Placental epithelial cell (primary cell): ENCODE measurements at places on chromosomes 2 and 18. TPM values are rescaled to one million over a fixed set of nuclear protein-coding genes. Genes with fewer than 3 reads are reported as not detected.

ABI2 gene
- total RNA-seq: 14.9 and 25.1 TPM in 2 replicates

HJURP gene
- total RNA-seq: 7.1 and 7.9 TPM in 2 replicates

CPO gene
- total RNA-seq: not detected in 2 replicates

CFAP53 gene
- 0.43 and 1.2 TPM in 2 replicates for total RNA-seq

TFPI gene
- total RNA-seq: 81.8 and 116 TPM in 2 replicates

ZC3H6 gene
- 5.7 and 7.1 TPM in 2 replicates for total RNA-seq

SPATA3 gene
- not detected in 2 replicates for total RNA-seq

ELOA2 gene
- total RNA-seq: not detected in 2 replicates

REG3A gene
- total RNA-seq: not detected in 2 replicates

GCG gene
- total RNA-seq: 0.39 TPM in 1 of 2 replicates, not detected in the other

DNAH6 gene
- under 0.01 and 0.39 TPM in 2 replicates for total RNA-seq

PRSS56 gene
- total RNA-seq: not detected in 2 replicates

SEPTIN10 gene
- total RNA-seq: 90.2 and 113 TPM in 2 replicates

MYO3B gene
- total RNA-seq: 2.4 and 4.1 TPM in 2 replicates

SLC11A1 gene
- 0.22 and 0.39 TPM in 2 replicates for total RNA-seq

SPATS2L gene
- 59.3 and 118 TPM in 2 replicates for total RNA-seq

FOXD4L1 gene
- under 0.01 TPM in 1 of 2 replicates, not detected in the other for total RNA-seq

MC2R gene
- not detected in 2 replicates for total RNA-seq

CNRIP1 gene
- total RNA-seq: under 0.01 TPM in 1 of 2 replicates, not detected in the other

NOSTRIN gene
- total RNA-seq: 5.4 and 5.5 TPM in 2 replicates

WNT10A gene
- total RNA-seq: under 0.01 and 0.11 TPM in 2 replicates

AFF3 gene
- total RNA-seq: not detected in 2 replicates

IL37 gene
- not detected in 2 replicates for total RNA-seq

OSBPL1A gene
- 33.9 and 44.4 TPM in 2 replicates for total RNA-seq

IL36A gene
- total RNA-seq: not detected in 2 replicates

TMEM247 gene
- not detected in 2 replicates for total RNA-seq

SLC9A4 gene
- 0.22 and 0.79 TPM in 2 replicates for total RNA-seq

SCN2A gene
- 0.11 TPM in 1 of 2 replicates, not detected in the other for total RNA-seq

SERPINB11 gene
- total RNA-seq: not detected in 2 replicates

FOXI3 gene
- total RNA-seq: not detected in 2 replicates

MAL gene
- 0.76 and 1.6 TPM in 2 replicates for total RNA-seq

GCFC2 gene
- 9.8 and 13.6 TPM in 2 replicates for total RNA-seq

PROC gene
- 1.2 and 2.5 TPM in 2 replicates for total RNA-seq

PLCD4 gene
- total RNA-seq: not detected in 2 replicates

ABCA12 gene
- 2.0 and 12.6 TPM in 2 replicates for total RNA-seq

CFLAR gene
- 105 and 153 TPM in 2 replicates for total RNA-seq
